ENCODE measurements at places on chromosomes 12 and 14.

- DNase-seq, result no peak
Measured at GRCh38 chr12:111410431-111411184, 4.9 kb downstream of the SH2B3 start.

DNA sequence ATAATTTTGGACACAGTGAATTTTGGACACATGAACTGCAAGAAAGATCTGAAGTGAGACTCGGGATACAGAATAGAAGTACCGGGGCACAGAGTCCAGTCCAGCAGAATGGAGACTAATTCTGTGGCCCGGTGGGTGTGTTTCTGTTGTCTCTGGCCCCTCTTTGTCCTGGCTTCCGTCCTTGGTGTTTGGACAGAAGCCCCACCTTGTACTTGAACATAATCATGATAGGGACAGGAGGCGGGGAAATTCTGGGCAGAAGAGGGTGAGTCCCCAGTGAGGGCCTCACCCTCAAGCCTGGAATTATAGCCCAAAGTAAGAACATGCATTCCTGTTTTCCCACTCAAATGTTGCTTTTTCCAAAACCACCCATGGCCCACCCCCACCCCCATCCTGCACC lies 39.9 kb downstream of the TNFAIP2 start:
- no peak for DNase-seq

GRCh38 chr12:64968989-64969819 lies 144.8 kb downstream of the TBC1D30 start:
- DNase-seq, result no peak

- no peak for DNase-seq
Measured at GRCh38 chr12:111529424-111530368, 69.4 kb downstream of the ATXN2 start.

DNA sequence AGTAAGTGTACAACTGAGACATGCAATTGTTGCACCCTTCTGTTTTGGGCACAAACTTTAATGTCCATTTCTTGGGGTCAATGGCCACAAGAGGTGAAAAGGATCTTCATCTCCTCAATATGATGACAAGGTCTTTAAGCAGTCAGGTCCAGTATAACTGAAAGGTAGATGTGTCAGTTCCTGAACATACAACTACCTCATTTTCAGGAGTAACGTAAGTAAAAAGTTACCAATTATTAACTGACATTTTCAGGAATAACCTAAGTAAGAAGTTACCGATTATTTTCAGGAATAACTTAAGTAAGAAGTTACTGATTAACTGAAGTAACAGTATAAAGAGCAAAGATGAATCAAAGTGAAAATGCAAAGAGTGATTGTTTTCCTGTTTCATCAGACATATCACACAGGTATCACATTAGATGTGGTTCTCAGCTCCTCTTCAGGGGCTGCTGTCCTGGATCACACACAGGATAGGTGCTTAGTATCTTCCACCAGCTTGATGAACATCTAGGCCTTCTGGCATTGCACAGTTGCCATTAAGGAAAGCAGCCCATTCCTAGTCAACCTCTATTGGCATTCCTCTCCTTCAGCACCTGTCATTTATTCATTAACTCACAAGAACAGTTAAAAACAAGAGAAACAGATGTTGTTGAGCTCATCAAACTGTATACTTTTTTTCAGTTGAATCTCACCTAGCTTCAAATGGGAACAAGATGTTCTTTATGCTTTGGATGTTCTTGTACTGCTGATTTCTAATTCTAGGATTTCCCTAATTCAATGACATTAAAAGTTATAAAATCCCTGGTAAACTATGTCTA lies 200.0 kb downstream of the FOXG1 start:
- DNase-seq, result no peak
